ENCODE measurements at places on chromosomes 16 and 17.

- DNase-seq, result no peak
These were observed 1.7 kb upstream of the TAF15 start for GRCh38 chr17:35807371-35808144.

- DNase-seq, result no peak
These were observed 10.0 kb upstream of the HP start for GRCh38 chr16:72044296-72044695.

DNA sequence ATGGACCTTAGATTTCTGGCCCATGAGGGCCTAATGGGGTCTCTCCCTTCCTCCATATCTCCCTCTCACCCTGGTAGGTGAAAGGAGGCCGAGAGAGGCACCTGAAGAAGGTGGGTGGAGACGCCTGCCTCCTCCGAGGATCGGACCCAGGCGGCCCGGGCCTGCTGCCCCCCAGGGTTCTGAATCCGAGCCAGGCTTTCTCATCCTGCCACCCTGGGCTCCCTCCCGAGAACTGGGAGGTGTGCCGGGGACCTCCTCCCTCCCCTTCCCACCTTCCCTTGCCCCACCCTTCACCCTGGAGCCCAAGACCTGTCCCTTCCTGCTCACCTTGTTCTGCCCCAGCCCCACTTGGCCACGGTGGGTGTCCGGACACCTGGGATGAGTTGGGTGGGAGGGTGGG lies 5.0 kb downstream of the FBXL19 start:
- DNase-seq, result no peak

- no peak for DNase-seq
These were observed 165.9 kb downstream of the PARN start for GRCh38 chr16:14464192-14464591.

DNA sequence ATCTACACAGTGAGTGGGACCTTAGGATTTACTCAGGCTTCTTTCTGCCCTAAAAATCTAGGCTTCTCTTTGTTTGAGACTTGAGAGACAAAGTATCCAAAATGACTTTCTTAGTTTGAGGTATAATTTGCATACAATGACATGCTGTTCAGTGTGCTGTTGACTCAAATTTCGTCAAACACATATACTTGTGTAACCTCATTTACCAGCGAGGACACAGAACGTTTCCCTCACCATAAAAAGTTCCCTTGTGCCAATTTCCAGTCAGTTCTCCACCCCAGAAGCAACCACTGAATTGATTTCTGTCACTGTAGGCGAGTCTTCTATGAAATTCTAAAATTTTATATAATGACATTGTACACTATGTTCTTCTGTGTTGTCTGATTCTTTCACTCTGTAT lies 68.0 kb upstream of the MAF start:
- no peak for DNase-seq

- DNase-seq, result no peak
These were observed 715.7 kb upstream of the SOX9 start for GRCh38 chr17:71405101-71405500.

DNA sequence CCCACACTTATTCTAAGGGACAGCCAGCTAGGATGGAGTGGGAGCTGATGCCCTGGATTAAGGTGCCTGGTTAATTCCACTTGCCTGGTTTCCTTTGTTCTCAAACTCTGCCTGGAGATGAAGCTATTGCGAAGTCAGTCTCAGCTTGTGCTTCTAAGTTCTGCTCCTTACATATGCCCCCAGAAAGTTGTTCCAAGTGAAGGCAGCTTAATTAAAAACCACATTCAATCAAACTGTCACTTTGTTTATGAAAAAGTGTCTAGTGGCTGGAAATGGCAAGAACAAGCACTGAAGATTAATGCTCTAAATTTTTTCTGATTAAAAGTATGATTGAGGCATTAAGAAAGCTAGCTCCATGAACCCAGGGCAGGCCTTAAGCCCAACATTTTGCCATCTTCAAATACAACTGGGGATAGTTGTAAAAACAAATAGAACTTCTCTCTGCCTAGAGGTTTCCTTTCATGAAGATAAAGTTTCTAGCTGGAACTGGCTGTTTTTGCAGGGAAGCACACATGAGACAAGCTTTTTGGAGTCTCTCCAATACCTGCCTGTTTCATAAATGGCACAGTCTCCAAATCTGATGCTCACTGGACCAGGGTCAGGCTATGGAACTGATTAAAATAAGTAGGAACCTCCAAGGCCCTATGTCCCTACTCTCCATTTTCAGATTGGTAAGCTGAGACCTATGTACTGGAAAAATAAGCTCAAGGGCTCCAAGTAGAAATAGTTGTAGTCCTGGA lies 100.9 kb downstream of the GRIN2A start:
- DNase-seq, result no peak

DNA sequence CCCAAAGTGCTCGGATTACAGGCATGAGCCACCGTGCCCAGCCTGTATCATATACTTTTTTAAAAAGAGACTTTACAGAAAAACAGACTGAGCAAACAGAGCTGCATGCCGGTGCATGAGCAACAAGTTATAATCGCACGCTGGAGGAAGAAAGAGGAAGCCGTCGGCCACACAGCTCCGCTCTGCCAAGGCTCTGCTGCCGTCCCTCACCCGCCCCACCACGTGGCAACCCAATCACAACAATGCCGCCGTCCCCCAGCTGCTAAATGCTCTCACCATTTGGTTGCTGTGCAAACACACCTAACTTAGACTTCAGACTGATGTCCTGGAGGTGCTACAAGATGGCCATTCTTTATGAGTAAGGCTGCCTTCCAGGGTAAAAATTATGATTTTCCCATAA lies 83.5 kb downstream of the ADCY9 start:
- DNase-seq, result peak; percentile 81

GRCh38 chr17:36523113-36523512 lies 11.6 kb downstream of the MYO19 start:
- DNase-seq, result no peak

DNA sequence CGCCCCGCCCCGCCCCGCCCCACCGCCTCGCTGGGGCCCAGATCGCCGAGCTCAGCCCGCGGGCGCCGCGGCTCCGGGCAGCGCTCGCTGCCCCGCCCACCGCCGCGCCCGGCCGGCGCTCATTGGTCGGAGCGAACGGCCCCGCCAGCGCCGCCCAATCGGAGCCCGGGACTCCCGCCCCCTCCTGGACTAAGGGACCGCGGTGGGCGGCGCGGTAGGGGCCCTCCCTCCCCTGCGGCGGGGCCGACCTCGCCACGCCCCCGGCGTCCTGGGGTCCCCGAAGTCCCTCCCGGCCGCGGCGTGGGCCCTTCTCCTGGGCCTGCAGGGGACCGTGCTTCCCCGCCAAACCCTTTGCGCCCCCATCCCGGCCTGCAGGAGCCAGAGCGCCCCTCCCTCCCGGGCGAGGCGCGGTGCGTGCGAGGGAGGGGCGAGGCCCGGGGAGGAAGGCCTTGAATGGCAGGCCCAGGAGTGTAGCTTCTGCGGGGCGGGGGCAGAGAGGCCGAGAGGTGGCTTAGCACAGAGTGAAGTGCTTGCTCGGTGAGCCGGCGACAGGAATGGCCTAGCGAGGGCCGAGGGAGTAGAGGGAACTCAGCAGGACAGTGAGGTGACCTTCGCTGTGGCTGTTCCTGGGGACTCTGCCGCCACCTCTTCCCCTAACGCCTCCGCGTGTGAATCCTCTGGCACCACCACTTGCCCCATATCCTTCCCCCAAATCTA lies at the start of gene CAMKK1:
Gene CAMKK1, minus strand, starts transcription at position 51 of the 717 bp plus-strand sequence. CDS start 7,366 bp downstream, outside the sequence.
- DNase-seq, result peak; percentile 77

GRCh38 chr17:66383333-66383732 lies 80.9 kb downstream of the PRKCA start:
- DNase-seq, result no peak

DNA sequence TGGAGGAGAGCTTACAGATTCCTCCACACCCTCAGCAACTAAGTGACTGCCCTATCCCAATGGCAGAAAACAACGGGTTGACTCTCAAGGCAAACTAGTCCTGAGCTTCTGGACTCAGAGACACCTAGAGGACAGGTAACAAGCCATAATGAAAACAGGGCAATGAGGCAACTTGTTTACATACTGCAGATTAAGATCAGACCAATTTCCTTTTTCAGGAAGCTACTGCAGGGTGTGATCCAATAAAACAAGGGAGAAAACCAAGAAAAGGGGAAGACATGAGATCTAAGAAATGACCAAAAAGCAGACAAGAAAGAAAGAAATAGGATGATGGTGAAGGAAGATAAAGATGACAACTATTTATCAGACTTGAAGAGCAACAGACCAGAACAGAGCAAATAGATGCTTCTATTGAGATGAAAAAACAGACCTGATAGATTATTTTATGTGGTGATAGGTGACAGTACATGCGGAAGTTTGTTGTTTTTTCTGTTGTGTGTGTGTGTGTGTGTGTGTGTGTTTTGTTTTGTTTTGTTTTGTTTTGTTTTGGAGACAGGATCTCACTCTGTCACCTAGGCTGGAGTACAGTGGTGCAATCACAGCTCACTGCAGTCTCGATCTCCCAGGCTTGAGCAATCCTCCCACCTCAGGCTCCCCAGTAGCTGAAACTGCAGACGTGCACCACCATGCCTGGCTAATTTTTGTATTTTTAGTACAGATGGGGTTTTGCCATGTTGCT lies 120.7 kb downstream of the GAS7 start:
- DNase-seq, result no peak

- DNase-seq, result peak; percentile 46
These were observed 591.1 kb upstream of the C16orf82 start for GRCh38 chr16:26475596-26475995.

GRCh38 chr17:80790981-80791742 lies 200.5 kb upstream of the CHMP6 start:
- no peak for DNase-seq

GRCh38 chr17:68613739-68614298 lies 12.7 kb upstream of the FAM20A start:
- peak; percentile 74 for DNase-seq

GRCh38 chr17:31273516-31273915 lies 23.5 kb downstream of the OMG start:
- DNase-seq, result no peak

- no peak for DNase-seq
These were observed 260.7 kb upstream of the CA10 start for GRCh38 chr17:52419229-52419641.

DNA sequence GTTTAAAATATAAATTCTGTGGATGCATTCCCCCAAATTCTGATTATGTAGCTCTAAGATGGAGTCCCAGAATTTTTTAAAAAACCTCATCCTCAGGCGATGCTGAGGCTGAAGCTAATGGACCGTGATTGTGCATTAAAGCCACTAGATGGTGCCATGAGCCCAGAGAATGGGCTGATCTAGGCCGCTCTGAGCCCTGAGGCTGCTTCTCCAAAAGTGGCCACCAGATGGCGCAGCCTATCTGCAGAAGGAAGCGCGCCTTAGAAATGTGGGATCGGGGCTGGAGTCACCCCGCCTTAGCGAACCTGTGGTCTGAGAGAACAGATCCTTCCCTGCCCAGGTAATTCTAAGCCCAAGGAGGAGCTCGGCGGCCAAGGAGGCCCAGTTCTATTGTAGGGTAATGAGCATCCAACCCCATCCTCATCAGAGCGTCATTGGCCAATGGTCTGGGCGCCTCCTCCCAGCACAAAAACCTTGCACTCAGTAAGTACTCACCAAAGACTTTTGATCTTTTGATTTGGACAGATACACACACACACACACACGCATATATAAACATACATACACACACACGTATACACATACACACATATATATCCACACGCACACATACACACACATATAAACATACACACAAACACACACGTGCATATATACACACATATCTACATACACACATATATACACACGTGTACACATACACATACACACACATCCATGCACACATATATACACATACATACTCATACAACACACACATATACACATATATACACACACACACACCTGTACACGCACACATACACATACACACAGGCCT lies 13.7 kb upstream of the MMP2 start:
- DNase-seq, result peak; percentile 75

DNA sequence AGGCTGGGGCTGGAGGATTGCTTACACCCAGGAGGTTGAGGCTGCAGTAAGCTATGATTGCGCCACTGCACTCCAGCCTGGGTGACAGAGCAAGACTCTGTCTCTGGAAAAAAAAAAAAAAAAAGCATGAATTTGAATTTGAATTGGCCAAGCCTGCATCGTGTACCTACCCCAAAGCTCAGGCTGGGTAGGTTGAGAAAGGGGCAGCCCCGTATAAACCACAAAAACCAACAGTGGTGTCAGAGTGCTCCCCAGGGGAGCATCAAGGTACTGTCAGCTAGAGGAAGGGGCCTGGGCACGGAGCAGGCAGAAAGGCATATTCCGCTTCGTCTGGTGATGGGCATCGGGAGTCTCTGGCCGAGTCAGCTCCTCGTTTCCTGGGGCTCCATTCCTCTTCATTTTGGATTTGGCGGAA lies 40.9 kb downstream of the RAP1GAP2 start:
- DNase-seq, result no peak

GRCh38 chr17:27552276-27552732 lies 78.7 kb upstream of the LGALS9 start:
- DNase-seq, result no peak

- DNase-seq, result no peak
These were observed 6.5 kb downstream of the PRSS41 start for GRCh38 chr16:2804728-2805127.

GRCh38 chr17:4440021-4440420 lies 6.3 kb downstream of the SPNS3 start:
- DNase-seq, result peak; percentile 42

- no peak for DNase-seq
These were observed 137.1 kb downstream of the TRIM37 start for GRCh38 chr17:58969612-58970011.

DNA sequence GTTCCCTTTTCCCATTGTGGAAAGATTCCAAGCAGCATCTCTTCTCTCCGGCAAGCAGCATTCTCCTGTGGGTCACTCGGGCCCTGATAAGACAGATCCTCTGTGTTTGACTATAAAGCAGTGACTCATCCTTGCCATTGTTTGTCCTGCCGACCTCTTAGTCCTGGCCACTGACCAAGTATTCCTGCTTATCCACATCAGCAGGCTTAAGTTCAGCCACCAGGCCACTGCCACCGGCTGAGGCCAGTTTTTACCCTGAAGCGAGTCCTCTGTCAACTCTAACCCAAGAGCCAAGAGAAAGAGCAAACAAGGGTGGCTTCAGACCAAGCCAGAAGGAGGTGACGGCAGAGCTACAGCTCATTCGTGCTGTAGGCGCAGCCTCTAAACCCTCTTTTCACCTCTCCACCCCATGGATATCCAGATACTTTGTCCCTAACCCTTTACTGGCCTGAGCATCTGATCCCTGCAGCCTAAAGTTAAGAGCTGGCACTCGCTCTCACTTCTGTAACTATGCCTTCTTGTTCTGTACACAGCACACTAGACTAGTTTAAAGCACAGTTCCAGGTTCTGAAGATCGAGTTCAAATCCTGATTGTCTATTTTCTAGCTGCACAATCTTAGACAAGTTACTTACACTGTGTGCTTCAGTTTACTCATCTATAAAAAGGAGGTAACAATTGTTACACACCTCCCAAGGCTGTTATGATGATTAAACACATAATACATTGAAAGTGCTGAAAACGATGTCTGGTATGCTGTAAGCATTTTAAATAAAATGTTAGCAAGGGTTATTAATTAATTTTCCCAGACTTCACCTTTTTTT lies 31.0 kb downstream of the SOX9 start:
- no peak for DNase-seq

GRCh38 chr17:73824321-73824720 lies 180.1 kb upstream of the SDK2 start:
- DNase-seq, result no peak
